ENCODE measurements at places on chromosomes 3 and 15.

- no peak for DNase-seq
Measured at GRCh38 chr15:80070840-80071239, 11.4 kb downstream of the ZFAND6 start.

- no peak for DNase-seq
Measured at GRCh38 chr15:70348581-70349344, 251.0 kb upstream of the TLE3 start.

- DNase-seq, result no peak
Measured at GRCh38 chr3:126130081-126130855, 46.3 kb upstream of the SLC41A3 start.

DNA sequence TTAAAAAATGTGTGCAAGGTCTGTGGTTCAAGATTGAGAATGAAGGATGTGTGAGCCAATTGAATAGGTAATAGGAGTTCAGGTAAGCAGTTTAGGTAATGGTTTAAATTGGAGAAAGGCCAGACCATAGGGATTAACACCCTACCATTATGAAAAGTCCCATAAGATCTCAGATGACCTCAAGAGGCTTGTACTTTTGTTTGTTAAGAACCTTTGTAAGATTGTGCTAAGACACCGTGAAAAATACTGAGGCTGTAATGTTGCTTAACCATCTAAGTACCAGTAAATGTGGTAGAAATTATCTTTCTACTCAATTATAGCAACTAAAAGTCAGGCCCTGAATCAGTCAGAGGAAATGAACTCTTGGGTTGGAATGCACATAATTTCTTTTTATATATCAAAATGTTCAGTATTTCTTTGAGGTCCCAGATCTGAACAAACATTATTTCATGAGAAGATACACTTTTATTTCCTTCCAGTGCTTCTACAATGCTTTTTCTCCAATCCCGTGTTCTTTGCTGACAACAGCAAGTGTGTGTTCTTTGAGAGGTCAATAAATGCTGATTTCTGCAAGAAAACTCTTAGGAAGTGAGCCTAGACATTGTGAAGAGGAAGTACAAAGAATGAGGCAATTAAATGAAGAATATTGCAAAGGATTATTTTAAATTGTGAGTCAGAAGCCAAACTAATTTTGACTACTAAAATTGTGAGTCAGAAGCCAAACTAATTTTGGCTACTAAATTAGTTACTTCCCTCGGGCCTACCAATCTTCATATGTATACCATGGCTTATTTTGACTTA is 66.4 kb downstream of the TCF12 start:
- DNase-seq, result no peak

- no peak for DNase-seq
Measured at GRCh38 chr15:71971905-71972304, 146.0 kb downstream of the MYO9A start.

DNA sequence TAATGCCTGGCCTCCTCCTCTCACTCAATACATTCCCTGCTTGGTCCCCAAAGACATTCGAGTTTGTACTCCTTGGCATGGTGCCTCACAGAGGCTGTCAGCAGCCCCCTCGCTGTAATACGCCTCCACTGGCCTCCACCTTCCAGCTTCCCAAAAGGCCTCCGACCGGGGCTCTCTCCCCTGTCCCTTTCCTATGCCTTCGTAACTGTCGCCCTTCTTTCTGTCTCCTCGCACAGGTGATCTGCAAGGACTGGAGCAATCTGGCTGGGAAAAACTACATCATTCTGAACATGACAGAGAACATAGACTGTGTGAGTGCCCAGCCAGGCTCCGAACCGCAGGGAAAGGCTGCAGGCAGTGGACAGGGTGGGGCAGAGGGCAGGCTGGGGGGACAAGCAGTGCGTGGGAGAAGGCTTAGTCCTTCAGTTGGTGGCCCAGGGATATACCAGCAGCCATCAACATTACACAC is 10.7 kb upstream of the ABTB1 start:
- no peak for DNase-seq

DNA sequence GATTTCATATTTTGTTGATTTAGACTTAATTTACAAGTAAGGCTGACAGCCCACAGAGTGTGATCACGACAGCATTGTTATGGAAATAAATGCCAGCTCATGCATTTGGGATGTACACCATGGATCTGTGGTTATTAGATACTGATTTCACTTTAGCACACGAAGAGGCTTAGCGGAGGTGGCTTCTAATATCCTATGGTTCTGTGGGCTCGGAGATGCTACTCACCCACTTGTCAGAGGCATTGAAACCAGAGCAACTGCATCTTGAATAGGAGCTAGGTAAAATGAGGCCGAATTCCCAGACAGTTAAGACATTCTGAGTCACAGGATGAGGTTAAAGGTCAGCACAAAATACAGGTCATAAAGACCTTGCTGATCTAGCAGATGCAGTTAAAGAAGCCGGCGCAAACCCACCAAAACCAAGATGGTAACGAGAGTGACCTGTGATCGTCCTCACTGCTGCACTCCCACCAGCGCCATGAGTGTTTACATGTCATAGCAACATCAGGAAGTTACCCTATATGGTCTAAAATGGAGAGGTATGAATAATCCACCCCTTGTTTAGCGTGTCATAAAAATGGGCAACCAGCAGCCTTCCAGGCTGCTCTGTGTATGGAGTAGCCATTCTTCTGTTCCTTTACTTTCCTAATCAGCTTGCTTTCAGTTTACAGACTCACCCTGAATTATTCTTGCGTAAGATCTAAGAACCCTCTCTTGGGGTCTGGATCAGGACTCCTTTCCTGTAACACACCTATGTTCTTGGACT is 117.5 kb downstream of the PGPEP1L start:
- peak; percentile 60 for DNase-seq

All from urothelium cell line (cell line).